ENCODE measurements at places on chromosomes 7 and 10. TPM values are rescaled to one million over a fixed set of nuclear protein-coding genes. Genes with fewer than 3 reads are reported as not detected.

PTPN20 gene
- 1.8 TPM for total RNA-seq

CFTR gene
- 0.60 TPM for total RNA-seq

ZNF775 gene
- total RNA-seq: 1.3 TPM

INHBA gene
- total RNA-seq: 0.84 TPM

AGMO gene
- 0.08 TPM for total RNA-seq

CFAP46 gene
- 0.64 TPM for total RNA-seq

PON3 gene
- 2.0 TPM for total RNA-seq

- ATAC-seq: no peak
These were observed 97.8 kb downstream of the HIPK2 start for GRCh38 chr7:139679731-139680594.

- ATAC-seq: no peak
These were observed 55.4 kb downstream of the GPR26 start for GRCh38 chr10:123721441-123722049.

DNA sequence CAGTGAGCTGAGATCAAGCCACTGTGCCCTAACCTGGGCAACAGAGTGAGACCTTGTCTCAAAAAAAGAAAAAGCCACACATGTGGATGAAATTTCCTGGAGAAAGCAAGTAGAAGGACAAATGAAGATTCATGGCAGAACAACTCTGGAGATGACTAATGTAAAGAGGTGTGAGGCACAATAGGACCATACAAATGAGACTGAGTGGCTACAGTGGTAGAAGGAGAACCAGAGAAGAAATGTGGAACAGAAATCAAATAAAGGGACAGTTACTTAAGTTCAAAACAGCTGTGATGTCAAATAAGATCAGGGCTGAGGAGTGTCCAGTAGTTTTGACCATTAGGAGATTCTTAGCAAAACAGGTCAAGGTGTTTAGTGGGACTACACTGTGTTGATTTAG lies 130.9 kb upstream of the CDK6 start:
- no peak for ATAC-seq

DNA sequence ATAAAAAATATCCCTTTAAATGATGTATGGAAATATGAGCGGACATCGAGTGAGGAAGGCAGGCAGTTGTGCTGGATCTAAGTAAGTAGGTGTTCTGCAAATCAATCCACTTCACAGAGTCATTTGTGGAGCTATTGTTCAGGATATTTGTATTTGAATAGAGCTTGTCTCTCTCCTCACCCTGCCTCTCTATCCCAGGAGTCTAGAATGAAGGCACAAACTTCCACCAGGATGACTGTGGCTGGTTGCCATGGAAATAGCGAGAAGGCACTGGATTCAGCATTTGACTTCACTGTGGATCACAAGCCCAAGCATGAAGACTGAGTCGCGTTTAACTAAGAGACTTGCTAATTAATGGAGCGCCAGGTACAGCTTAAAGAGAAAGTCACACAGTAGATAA lies 53.2 kb downstream of the NPY start:
- ATAC-seq: no peak

- no peak for ATAC-seq
These were observed 101.2 kb upstream of the PALS2 start for GRCh38 chr7:24472093-24472492.

- ATAC-seq: no peak
These were observed 9.4 kb downstream of the NPC1L1 start for GRCh38 chr7:44531421-44532380.

DNA sequence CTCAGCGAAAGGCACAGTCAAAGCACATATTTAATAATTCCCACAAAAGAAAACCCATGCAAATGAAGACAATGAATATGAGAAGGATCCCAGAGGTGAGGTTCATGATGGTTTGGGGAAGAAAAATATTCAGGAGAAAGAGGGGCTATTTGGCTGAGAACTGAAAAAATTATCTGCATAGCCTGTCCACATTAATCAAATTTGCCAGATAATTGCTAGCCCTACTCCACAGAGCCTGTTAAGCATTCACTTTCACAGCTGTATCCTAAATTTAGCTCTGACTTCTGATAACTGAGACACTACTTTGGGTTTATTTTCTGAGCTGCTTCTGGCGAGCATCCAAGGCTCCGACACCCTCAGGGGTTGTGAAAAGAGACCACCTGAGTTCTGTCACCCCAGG lies 176.2 kb downstream of the HERPUD2 start:
- no peak for ATAC-seq

- ATAC-seq: peak; percentile 71
These were observed 855 bp upstream of the PALD1 start for GRCh38 chr10:70477661-70478162.

DNA sequence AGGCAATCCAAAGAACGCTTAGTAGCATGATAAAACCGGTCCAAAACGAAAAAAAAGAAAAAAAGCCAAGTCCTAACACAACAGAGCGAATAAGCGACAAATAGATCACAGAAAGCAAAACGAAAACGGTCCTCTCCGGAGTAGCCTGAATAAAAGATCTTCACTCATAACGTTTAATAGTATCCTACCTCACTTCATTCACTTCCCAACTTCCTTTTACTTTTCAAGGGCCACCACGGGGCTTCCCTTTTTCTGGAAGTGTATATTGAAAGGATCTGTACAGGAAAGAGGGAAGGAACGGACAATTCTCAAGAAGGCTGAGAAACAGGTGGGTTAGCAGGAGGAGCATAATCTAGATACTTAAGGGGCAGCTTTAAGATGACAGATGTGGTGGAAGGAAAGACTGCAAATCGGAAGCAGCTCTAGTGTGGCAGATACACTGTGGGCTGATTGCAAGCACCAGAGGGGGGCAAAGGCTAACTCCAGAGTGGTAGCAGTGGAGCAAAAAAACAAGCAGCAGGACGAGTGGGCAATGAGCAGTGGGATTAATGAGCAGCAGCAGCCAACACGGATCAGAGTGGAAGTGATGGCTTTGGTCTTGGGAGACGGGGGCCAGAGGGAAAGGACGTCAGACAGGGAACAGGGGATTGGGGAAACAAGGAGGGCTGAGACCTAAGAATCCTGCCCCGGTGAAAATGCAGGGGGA lies 866 bp downstream of the CNOT4 start:
- no peak for ATAC-seq

- ATAC-seq: no peak
These were observed 146.3 kb upstream of the CELF2 start for GRCh38 chr10:10871352-10871751.

- no peak for ATAC-seq
These were observed 35.0 kb downstream of the KIF11 start for GRCh38 chr10:92627845-92628480.

DNA sequence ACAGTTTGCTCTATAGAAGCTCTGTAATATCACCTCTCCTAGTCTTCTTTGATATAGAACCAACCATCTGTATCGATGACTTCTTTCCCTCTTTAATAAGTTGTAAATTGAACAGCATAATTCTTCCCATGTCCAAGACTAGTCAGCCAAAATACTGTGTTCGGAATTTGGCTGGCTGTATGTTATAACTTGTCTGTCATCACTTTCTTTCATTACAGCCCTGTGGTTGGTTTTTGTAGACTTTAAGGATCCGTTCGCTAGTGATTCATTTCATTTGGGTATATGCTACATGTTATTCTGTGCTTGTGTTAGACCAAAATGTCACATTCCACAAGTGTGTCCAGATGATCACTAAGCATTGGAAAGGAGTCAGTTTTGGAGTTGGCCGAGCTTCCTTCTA lies 155.4 kb upstream of the ITGB1 start:
- no peak for ATAC-seq

DNA sequence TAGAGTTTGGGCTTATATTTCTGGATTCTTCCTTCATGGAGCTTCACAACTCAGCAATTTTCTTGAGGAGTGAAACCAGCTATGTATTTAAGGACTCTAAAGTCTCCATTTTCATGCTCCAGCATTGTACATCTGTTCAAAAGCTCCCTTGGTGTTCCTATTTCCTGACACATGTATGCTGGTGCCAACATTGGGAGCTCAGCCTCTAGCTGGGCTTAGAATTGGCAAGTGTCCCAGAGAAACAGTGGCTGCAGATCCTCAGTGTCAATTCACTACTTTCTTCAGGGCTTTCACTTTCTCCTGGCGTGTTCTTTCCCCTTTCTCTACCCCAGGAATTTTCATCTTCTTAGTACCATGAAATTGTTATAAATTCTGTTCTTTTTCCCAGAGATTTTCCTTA lies 103.1 kb downstream of the ZNF467 start:
- ATAC-seq: no peak

- ATAC-seq: no peak
These were observed 3.5 kb downstream of the RASSF4 start for GRCh38 chr10:44962870-44963738.

DNA sequence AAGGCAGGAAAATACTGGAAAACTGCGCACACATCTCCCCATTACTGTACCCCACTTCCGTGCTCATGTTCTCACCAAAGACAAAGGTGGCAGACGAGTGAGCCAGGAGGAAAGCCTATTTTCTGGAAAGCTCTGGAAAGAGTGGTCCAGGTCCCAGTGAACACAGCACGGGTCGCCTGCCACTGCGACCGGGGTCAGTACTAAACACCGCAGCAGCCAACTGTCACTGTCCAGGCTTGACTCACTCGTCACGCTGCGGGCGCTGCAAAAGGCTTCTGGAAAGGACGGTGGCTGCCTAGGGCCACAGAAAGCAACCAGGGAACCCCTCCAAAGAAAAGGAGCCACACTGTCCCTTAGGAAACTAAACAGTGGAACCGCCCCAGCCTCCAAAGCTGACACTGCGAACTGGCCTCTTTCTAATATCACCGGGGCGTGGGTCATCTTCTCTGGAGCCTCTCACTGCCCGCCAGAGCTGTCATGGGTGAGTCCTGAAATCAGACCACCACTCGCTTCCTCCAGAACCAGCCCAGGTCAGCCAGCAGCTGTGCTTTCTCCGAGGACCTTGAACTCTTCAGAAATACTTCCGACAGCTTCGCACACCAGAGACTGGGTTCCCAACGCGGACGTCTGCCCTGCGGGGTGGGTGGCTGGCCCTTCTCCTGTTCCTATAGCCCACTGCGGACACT lies 4.0 kb downstream of the RADIL start:
- no peak for ATAC-seq

DNA sequence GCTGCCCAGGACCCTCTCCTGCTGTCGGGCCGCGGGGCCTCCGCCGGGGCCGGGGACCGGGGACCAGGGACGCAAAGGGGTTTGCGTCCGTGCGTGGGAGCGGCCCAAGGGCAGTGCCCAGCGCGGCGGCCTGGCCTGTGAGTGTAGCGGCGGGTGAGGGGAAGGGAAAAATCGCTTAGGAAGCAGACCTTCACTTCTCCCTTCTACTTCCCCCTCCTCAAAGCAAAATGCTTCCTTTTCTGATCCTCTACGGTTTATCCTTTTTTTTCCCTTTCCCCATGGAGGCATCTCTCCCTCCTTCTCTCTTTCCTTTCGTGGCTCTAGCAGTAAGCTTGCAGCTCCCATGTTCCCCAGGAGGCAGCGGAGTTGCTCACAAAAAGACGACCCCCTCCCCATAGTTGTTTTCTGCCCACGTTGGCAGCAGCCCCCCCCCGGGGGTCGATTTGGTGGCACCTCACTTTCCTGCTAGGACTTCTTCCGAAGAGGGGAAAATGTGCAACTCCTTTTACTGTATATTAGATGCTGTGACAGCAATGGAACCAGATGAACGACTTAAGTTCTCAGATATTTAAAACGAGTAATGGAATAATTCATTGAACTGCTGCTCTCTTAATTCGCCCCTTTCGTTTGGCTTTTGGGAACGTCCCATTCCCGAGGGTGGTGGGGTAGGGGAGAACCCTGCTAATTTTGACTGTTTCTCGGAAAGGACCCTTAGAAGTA lies 724 bp downstream of the CAPZA2 start:
- ATAC-seq: peak; percentile 47

DNA sequence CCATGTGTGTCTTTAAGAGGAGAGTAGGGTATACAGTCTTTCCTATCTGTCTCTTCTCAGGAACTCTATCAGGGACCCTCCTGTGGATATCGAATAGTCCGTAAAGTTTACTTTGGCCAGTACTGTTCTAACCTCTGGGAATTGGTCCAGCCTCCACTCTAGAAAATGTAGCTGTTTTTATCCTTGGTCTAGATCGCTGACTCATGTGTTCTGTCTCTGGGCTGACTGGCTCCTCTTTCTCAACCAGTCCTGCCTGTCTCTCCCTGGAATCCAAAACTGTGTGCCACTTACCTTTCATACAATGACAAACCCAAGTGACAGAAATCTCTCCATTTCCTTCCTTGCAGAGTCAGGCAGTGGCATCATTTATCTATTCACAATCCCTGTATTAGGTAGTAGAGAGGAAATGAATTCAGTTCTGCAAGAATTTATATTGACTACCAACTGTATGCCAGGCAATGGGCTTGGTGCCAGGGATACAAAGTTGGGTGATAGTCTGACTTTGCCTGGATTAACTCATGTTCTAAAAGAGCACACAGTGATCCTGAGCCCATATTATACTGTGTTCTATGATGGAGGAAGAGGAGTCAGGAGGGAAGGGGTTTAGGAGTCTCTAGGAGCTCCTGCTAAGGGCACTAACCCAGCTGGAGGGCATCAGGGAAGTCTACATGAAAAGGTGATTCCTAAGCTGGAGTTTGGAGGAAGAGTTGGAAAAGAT lies 232.7 kb downstream of the LRMDA start:
- peak; percentile 78 for ATAC-seq

Data from esophagus mucosa (tissue), 1 donor.